Spinal cord (tissue), 10 donors: ENCODE measurements at places on chromosomes 1 and 21. TPM values are rescaled to one million over a fixed set of nuclear protein-coding genes. Genes with fewer than 3 reads are reported as not detected.

DNA sequence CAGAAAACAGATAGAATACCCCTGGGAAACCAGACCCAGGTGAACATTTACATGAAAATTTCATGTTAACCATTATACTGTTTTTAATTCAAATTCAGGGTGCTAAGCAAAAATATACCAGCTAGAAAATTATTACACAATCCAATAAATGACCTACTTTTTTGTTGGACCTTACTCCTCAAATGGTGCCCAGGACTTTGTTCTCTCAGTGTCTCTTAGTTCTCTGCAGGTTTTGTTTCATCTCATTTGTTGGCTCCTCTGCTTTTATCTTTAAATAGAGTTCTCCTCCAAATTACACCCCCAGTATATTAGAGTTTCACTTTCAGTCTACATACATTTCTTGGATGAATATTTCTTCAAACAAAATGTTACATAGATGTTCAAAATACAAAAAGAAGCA, 314.8 kb downstream of the TPR start:
- no peaks in the 10 kb centered on the region for H3K27me3 ChIP-seq
- no peak overlapping the region for H3K4me3 ChIP-seq
- H3K36me3 ChIP-seq = no peaks in the 10 kb centered on the region
- DNase-seq = no peak
- no peak overlapping the region for H3K27ac ChIP-seq

SELP gene
- 0.11 TPM for polyA plus RNA-seq

DNA sequence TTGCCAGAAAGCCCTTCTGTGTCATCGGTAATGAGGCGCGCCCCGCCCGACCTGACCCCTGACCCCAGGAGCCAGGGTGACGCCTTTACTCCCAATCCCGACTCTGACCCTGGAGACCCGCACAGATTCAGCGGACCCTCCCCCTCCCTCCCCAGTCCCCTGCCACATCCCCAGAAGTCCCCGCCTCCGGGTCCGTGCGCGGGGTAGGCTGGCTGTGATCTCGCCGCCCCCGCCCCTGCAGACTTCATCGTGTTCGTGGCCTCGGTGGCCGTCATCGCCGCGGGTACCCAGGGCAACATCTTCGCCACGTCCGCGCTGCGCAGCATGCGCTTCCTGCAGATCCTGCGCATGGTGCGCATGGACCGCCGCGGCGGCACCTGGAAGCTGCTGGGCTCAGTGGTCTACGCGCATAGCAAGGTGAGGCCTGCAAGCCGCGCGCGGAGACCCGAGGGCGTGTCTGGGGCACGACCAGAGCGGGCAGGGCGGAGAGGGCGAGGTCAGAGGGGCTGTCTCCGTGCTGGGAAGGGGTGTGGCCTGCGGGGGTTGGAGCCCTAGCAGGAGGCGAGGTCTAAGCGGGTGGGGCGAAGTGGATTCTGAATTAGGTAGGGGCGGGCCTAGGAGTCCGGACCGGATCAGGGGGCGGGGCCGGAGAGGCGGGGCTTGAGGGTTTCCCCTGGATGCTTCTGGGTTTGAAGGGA, 34.8 kb downstream of the KCNQ4 start:
- no peak for DNase-seq
- peaks cover 26% of the 10 kb centered on the region for H3K36me3 ChIP-seq

DNA sequence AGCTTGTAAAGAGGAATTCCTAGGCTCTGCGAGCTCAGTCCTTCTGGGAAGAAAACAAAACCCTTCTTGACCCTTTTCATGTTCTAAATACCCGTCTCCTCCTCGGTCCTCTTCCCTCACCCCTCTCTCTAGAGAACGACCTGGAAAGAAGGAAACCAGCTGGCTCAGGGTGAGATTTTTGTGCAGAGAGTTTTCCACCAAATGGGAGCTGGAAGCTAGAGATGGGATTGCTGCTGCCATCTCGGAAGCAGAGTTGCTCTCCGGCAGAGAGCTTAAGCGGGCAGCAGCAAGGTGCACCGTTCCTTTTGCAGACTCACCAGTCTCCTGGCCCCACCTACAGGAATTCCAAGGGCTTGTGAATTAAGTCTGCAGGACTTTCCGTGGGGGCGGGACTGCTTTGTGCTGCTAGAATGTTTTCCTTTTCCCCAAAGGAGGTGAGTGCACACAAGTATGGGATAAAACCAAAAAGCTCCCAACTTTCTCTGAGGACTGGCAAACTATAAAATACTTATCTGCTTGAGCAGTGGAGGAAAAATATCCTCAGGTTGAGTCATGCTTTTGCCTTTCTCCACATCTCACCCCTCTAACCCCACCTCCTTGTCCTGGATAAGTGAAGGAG, 29.1 kb upstream of the KIAA0040 start:
- DNase-seq = no peak
- H3K27me3 ChIP-seq = no peaks in the 10 kb centered on the region
- H3K36me3 ChIP-seq = no peaks in the 10 kb centered on the region
- no peaks in the 10 kb centered on the region for H3K4me1 ChIP-seq
- no peak overlapping the region for H3K4me3 ChIP-seq

GRCh38 chr1:101388904-101389546, 152.2 kb downstream of the S1PR1 start:
- H3K27ac ChIP-seq = no peak overlapping the region
- H3K4me3 ChIP-seq = no peak overlapping the region
- DNase-seq = no peak
- H3K4me1 ChIP-seq = no peaks in the 10 kb centered on the region

PTPRC gene
- polyA plus RNA-seq = 8.0 TPM

DNA sequence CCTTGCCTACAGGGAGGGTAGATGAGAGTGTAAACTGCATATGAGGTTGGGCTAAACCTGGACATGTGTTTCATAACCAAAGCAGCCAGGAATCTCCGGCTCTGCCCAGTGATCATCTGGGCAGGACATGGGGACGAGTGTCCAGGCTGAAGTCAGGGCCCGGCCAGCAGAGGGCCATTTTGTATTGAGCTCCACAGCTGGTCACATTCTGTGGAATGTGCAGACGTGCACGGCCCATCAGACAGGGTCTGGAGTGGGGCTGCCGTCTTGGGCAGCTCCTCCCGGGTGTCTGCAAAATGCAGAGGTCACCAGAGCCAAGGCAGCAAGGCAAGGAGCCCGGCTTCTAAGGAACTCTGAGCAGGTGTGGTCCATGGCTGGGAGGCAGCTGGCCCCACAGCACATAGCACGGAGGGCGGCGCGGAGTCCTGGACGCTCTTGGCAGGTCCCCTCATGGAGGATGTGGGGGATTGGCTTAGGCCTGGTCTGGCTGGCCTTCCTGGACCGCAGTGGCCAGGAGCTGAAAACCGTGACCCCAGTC, 6.2 kb downstream of the LRRC3 start:
- no peak overlapping the region for H3K4me3 ChIP-seq
- no peak for DNase-seq
- H3K4me1 ChIP-seq = peaks cover 27% of the 10 kb centered on the region
- no peaks in the 10 kb centered on the region for H3K27me3 ChIP-seq

GRCh38 chr1:21706151-21706835, 37.1 kb upstream of the RAP1GAP start:
- no peak overlapping the region for H3K27ac ChIP-seq
- DNase-seq = no peak
- H3K4me1 ChIP-seq = no peaks in the 10 kb centered on the region
- peaks cover 12% of the 10 kb centered on the region for H3K36me3 ChIP-seq
- H3K4me3 ChIP-seq = no peak overlapping the region
- H3K27me3 ChIP-seq = no peaks in the 10 kb centered on the region

RHD gene
- polyA plus RNA-seq = 0.63 TPM

DNA sequence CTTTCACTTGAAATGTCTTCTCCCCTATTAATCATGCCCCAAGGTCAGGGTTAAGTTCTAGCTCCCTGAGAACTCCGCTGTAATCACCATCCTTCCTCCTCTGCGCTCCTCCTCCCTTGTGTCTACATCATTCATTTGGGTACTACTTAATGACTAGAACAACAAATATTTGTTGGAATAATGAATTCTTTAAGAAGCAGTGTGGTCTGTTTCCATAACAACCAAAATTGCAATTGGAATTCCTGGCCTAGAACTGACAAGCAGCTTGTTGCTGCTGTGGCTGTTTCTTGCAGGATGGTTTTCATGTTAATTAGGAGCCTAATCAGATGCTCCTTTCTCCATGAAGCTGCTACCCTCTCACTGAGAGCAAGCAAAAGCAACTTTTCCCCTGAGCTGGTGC, 192.5 kb downstream of the ZZZ3 start:
- no peak overlapping the region for H3K4me3 ChIP-seq
- no peaks in the 10 kb centered on the region for H3K36me3 ChIP-seq
- no peak for DNase-seq
- H3K4me1 ChIP-seq = no peaks in the 10 kb centered on the region

DNA sequence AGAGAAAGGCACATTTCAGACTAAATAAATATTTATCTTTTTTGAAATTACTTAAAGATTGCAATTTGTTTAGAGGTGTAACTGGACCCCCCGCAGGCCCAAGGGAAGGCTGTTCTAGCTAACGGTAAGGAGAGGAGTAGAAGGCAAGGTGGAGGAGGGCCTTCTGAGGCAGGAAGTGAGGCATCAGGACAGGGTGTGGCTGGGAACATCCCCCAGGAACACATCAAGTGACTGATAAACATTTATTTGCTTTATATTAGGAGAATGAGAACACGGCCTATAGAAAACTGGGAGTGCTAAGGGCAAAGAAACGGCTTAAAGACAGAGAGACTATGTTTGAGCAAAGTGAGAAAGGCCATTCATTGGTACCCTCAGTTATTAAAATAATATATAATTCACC, 23.2 kb downstream of the HIVEP3 start:
- peaks cover 17% of the 10 kb centered on the region for H3K4me1 ChIP-seq
- no peaks in the 10 kb centered on the region for H3K36me3 ChIP-seq
- DNase-seq = no peak

- no peak overlapping the region for H3K27ac ChIP-seq
- DNase-seq = peak; percentile 5
- peaks cover 14% of the 10 kb centered on the region for H3K4me1 ChIP-seq
- H3K36me3 ChIP-seq = peaks cover 2% of the 10 kb centered on the region
- H3K27me3 ChIP-seq = no peaks in the 10 kb centered on the region
These were observed 13.3 kb downstream of the GPR157 start for GRCh38 chr1:9115351-9116205.

GRCh38 chr1:20210736-20211460, 24.6 kb upstream of the PLA2G2C start:
- no peaks in the 10 kb centered on the region for H3K36me3 ChIP-seq
- no peak overlapping the region for H3K27ac ChIP-seq
- H3K27me3 ChIP-seq = peaks cover 6% of the 10 kb centered on the region

- no peak overlapping the region for H3K27ac ChIP-seq
- no peaks in the 10 kb centered on the region for H3K36me3 ChIP-seq
- no peak overlapping the region for H3K4me3 ChIP-seq
- H3K27me3 ChIP-seq = no peaks in the 10 kb centered on the region
- H3K4me1 ChIP-seq = no peaks in the 10 kb centered on the region
These were observed 98.4 kb downstream of the CNIH3 start for GRCh38 chr1:224714553-224714952.

ZC3H11A gene
- 96.6 TPM for polyA plus RNA-seq

DNA sequence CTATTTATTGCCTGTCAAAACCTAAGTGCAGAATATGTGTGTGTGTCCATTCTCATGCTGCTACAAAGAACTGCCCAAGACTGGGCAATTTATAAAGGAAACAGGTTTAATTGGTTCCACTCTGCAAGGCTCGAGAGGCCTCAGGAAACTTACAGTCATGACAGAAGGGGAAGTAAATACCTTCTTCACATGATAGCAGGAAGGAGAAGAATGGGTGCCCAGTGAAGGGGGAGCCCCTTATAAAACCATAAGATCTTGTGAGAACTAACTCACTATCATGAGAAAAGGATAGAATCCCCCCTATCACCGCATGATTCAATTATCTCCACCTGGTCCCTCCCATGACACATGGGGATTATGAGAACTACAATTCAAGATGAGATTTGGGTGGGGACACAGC, 300.7 kb upstream of the SNX7 start:
- DNase-seq = no peak
- H3K4me3 ChIP-seq = no peak overlapping the region
- H3K27ac ChIP-seq = no peak overlapping the region
- H3K27me3 ChIP-seq = no peaks in the 10 kb centered on the region

GRCh38 chr1:64535938-64536835, 66.3 kb downstream of the CACHD1 start:
- no peaks in the 10 kb centered on the region for H3K27me3 ChIP-seq
- H3K36me3 ChIP-seq = no peaks in the 10 kb centered on the region
- H3K4me1 ChIP-seq = peaks cover 7% of the 10 kb centered on the region
- DNase-seq = peak; percentile 40

- H3K36me3 ChIP-seq = no peaks in the 10 kb centered on the region
- H3K4me3 ChIP-seq = no peak overlapping the region
- DNase-seq = no peak
- H3K27ac ChIP-seq = peak overlapping the region; percentile 69
- no peaks in the 10 kb centered on the region for H3K27me3 ChIP-seq
- H3K4me1 ChIP-seq = peaks cover 3% of the 10 kb centered on the region
These were observed 98.1 kb upstream of the NFIA start for GRCh38 chr1:60984062-60984799.

DNA sequence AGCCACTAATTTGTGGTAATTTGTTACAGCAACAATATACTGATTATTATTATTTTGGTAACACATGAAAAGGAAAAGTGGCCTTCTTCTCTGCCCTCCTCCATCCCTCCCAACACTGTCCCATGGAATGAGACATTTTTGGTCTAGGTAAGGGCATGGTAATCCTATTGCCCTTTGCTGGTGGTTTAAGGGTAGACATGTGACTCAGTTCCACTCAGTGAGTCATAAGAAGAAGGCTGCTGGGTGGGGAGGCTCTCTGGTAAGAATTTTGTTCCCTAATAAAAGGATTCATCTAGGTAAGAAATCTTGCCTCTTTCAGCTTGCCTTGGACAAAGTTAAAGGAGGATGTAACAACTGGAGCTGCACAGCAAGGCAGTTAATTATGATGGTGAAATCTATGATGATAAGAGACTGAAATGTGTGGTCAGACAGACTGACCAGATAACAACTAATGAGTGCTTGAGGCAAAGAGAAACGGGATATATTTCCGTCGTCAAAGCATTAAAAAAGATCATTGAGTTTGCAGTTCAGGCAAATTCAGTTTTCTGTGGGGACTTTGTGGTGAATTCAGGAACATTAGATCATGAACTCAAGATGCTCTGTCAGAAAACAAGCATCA, 232.0 kb upstream of the KCNK2 start:
- DNase-seq = no peak
- H3K27me3 ChIP-seq = no peaks in the 10 kb centered on the region
- H3K4me3 ChIP-seq = no peak overlapping the region
- H3K27ac ChIP-seq = no peak overlapping the region
- no peaks in the 10 kb centered on the region for H3K36me3 ChIP-seq

- H3K4me1 ChIP-seq = peaks cover 47% of the 10 kb centered on the region
- no peak overlapping the region for H3K27ac ChIP-seq
- H3K4me3 ChIP-seq = no peak overlapping the region
- H3K36me3 ChIP-seq = peaks cover 33% of the 10 kb centered on the region
These were observed 49.9 kb downstream of the PRKCZ start for GRCh38 chr1:2099886-2100779.

DNA sequence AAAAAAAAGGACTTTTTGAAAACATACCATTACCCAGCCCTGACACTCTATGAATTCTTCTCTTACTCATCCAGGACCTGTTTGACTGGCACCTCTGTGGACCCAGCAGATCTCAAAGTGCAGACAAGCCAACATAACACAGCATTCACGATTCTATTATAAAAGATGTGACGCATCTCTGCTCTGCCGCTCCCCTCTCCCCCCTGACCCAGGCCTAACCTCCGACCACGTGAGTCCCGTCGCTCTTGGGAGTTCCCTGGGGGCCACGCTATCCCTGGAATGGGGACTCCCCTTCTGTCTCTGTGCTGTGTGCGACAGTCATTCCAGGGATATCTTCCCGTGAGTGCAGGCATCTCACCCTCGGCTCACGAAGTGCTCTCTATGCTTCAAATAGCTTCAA, 21.1 kb downstream of the LRRC38 start:
- no peak for DNase-seq
- no peak overlapping the region for H3K4me3 ChIP-seq
- H3K27ac ChIP-seq = no peak overlapping the region
- H3K36me3 ChIP-seq = no peaks in the 10 kb centered on the region
- H3K4me1 ChIP-seq = no peaks in the 10 kb centered on the region
- H3K27me3 ChIP-seq = no peaks in the 10 kb centered on the region
